ENCODE measurements at places on chromosomes 4 and X.

- DNase-seq, result no peak
Measured at GRCh38 chr4:107780665-107781064, 44.1 kb upstream of the SGMS2 start.

DNA sequence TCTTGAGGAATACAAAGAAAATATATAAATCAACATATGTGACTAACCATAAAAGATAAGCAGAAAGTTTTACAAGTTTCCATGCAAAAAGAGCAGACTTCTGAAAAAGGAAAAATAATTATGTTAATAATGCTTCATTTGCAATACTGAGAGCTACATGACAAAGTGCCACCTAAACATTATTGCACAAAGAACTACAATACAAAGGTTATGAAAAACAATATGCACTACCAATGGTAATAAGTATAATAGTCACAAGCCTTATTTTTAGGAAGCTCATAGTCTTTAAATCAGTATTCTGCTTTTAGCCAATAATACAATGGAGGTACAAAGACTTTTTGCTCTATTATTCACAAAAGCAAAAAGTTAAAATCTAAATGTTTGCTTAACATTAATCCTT is 411.2 kb downstream of the TLL1 start:
- no peak for DNase-seq

- no peak for DNase-seq
Measured at GRCh38 chrX:1596676-1597344, 5.4 kb downstream of the AKAP17A start.

- no peak for DNase-seq
Measured at GRCh38 chr4:78661921-78662521, 110.5 kb downstream of the ANXA3 start.

- DNase-seq, result no peak
Measured at GRCh38 chr4:175405961-175406360, 406.1 kb downstream of the GPM6A start.

- DNase-seq, result no peak
Measured at GRCh38 chr4:22099896-22100295, 151.3 kb upstream of the KCNIP4 start.

DNA sequence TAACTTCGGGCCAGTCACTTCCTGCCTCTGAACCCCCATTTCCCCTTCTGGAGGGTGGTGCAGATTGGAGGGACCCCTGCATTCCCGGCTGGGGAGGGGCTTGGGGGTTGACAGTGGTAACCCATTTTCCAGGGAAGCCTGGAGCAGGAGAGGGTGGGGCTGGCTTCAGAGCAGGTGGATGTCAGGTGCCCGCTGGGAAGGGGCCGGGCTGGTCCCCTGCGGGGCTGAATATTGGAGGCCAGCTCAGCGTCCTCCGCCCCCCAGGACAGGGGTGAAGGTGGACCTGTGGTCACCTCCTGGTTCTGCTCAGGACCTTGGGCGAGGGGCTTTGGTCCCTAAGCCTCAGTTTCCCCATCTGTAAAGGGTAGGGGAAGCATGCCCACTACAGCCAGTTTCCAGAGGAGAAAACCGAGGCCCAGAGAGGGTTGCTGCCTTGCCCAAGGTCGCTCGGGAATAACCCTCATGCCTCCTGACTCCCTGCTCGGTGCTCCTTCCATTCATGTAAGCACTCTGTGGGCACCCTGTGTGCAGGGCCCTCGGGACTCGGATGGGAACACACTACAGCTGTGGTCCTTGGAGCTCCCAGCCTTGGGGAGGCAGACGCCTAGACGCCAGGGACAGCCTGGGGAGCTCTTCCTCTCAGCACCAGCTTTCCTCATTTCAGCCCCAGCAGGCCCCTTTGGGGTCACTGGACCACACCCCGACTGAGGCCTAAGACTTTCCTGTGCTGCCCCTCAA is 683 bp downstream of the MAN2B2 start:
- DNase-seq, result no peak

- DNase-seq, result no peak
Measured at GRCh38 chrX:150544222-150544787, 24.1 kb upstream of the MTM1 start.

GRCh38 chrX:153583433-153583832 is 15.5 kb downstream of the CCNQ start:
- DNase-seq, result no peak

DNA sequence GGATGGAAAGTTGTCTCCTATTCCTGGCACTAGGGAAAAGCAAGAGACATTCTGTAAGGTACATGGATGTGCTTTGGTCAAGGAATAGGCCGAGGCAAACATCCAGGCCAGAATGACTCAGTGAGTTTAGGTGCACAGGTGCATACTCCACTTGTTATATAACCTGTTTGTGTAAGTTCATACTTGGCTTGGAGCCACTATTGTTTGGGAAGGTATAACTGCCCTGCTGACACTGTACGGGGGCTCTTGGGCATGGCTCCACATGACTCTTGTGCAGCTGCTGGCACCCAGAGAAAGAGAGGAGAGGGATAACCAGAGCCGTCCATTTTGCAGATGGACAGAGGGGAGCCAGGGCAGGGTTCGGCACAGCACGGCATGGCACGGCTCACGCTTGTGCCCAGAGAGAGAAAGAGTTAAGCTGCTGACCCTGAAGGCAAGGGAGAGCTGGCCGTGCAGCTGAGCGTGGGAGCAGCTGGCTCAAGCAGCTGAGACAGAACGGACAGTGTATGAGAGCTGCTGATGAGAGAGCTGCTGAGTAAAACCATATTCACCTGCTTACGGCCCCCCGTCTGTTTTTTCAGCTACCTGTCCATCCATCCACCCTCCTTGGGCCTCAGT is 98.0 kb downstream of the SLC2A9 start:
- DNase-seq, result no peak

DNA sequence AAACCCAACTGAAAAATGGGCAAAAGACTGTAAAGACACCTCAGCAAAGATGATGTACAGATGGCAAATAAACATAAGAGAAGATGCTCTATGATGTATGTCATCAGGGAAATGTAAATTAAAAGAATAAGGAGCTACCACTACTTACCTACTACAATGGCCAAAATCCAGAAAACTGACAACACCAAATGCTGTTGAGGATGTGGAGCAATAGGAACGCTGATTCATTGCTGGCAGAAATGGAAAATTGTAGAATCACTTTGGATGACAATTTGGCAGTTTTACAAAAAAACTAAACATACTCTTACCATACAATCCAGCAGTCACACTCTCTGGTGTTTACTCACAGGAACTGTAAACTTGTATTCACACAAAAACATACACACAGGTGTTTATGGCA is 222.3 kb upstream of the LDB2 start:
- DNase-seq, result no peak

DNA sequence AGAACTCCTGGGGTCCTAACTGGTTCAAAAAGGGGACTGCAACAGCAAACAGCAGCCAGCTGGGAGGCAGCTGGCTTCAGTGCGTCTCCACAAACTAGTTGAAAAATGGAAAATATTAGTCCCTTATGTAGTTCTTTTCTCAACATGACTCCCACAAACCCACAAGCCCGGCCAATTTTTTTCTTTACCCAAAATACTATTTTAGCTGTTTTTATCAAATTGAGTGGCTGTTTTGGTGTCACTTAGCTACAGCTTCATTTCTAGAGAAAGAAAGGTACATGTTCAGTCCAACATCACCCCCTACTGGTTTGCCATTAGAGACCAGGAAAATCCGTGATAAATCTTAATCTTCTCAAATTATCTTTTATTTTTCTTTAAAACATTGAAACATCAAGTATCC is 97.2 kb downstream of the GUCY2F start:
- DNase-seq, result no peak

- DNase-seq, result no peak
Measured at GRCh38 chrX:136189222-136189621, 41.9 kb downstream of the FHL1 start.

- DNase-seq, result no peak
Measured at GRCh38 chr4:137524725-137525369, 7.4 kb downstream of the PCDH18 start.

GRCh38 chr4:11529625-11530201 is 101.0 kb upstream of the HS3ST1 start:
- DNase-seq, result no peak

- DNase-seq, result no peak
Measured at GRCh38 chrX:11992271-11992670, 146.0 kb upstream of the FRMPD4 start.

GRCh38 chr4:142222127-142222526 is 585.7 kb downstream of the IL15 start:
- DNase-seq, result no peak

DNA sequence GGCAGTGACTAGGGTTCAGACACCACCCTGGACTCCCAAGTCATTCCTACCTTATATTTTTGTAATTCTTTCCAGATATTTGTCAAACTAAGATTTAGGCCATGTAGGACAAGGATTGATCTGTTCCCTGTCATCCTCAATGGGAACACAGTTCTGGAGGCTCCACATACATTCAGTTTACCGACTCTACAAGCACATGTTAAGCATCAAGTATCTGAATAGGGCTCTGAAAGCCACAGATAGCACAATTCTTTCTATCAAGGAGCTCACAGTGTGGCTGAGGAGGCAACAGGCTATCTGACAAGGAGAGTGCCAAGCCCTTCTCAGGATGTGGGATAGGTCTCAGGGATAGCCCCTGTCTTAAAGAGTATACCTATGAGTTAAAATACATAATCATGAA is 37.0 kb upstream of the CXCL8 start:
- no peak for DNase-seq

DNA sequence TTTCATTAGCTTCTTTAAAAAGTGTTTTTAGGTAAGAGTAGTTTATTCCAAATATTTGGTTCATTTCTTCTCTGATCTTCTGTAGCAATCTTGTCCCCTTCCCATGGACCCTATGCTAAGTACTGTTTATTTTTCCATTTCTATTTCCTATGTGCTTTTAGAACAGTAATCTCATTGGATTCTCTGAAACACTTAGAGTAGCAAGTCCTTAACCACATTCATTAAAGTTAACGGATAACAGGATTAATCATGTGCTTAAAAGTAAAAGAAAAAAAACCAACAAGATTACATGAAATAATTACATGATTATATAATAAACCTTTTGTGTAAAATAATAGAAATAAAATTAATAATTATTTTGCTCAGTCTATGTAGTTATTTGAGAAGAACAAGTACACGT is 929.7 kb downstream of the C4orf33 start:
- DNase-seq, result no peak

DNA sequence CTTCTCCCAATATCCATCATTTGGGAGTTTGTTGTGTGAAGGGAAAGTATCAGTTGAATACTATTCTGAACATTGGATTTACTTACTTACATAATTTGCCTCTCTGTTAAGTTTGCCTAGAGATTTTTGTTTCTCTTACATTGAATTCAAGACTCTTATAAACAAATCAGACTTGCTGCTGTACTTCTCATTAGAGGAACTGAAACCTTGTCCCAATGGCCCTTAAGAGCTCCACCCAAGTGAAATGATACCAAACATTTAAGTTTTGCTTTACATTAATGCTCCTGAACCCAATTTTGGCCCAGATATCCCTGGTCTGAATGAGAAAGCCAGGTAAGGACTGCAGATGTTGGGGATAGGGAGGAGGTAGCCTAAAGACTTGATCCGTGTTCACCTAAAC is 32.0 kb downstream of the HAND2 start:
- DNase-seq, result no peak

DNA sequence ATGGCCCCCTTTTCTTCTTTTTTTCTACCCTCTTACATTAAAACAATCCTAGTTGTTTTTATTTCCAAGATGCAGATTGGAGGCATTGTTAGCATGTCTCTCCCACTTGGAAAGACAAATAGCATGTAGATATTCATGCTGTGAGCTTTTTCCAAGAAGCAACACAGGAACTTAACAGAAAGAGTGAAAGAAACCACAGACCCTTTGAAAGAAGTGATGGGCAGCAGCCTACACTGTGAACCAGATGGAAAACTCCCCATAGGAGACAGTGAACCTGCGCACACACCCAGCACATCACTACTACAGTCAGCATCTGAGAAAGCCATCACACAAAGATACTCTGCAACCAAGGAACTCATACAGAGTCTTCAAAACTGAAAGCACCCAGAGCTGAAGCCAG is 17.8 kb downstream of the CT47C1 start:
- DNase-seq, result no peak

- no peak for DNase-seq
Measured at GRCh38 chrX:53356186-53356585, 66.3 kb downstream of the SMC1A start.

GRCh38 chr4:123327346-123327745 is 69.2 kb upstream of the SPRY1 start:
- no peak for DNase-seq

DNA sequence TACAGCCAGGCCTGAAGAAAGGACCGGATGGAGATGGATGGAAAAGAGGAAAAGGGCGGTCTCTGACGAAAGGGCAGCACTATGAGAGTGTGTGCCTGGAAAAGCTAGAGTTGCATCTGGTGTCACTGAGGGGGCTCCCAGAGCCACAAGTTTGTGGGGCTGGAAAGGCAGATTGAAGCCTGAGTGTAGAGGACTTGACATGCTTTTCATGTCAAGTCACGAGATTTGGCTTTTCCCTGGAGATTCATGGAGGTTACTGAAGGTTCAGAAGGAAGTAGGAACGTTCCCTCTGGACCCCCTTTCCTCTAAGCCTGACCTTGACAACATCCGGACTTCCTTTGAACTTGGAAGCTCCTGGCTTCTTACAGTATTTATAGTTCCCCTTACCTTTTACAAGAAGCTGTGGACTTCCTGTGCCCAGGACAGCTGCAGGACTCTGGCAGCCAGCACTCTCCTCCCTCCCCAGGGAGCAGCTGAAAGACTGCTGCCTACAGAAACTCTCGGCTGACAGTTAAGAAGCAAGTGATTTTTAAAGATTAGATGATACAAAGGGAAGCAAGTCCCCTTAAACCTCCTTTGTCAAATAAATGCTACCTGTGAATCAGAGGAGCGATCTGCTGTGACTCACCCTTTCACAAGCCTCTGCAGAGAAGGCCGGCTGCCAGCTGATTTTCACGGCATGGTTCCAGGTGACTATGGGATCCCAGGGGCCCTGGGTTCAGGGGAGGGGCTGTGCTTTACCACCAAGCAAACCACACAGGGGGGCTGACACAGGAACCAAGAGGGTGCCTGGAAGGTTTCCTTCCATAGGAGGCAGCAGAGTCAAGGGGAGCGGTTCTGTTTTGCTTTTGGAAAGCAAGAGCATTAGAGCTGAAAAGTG is 72.9 kb upstream of the STIM2 start:
- DNase-seq, result peak; percentile 45

- no peak for DNase-seq
Measured at GRCh38 chr4:181119186-181119585, 1124.0 kb upstream of the TENM3 start.

- DNase-seq, result no peak
Measured at GRCh38 chr4:1763550-1764080, 29.5 kb upstream of the FGFR3 start.
